ENCODE measurements at places on chromosomes 7 and 10.

- DNase-seq, result no peak
Observed at GRCh38 chr7:112908086-112908485, 117.9 kb upstream of the TMEM168 start.

GRCh38 chr7:157412021-157412443 is 75.2 kb downstream of the DNAJB6 start:
- peak; percentile 90 for DNase-seq

DNA sequence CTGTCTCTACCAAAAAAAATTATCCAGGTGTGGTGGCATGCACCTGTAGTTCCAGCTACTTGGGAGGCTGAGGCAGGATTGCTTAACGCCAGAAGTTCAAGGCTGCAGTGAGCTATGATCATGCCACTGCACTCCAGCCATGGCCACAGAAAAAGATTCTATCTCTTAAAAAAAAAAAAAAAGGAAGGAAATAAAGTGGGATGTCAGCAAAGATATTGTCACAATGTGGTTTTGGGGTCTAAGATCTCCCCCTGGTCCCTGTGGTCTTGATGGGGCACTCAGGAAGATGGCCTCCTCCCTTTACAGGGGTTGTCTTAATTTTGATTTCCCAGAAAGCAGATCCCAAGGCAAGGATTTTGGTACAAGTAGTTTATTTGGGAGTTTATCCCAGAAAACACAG is 7.4 kb upstream of the KAZALD1 start:
- DNase-seq, result no peak

DNA sequence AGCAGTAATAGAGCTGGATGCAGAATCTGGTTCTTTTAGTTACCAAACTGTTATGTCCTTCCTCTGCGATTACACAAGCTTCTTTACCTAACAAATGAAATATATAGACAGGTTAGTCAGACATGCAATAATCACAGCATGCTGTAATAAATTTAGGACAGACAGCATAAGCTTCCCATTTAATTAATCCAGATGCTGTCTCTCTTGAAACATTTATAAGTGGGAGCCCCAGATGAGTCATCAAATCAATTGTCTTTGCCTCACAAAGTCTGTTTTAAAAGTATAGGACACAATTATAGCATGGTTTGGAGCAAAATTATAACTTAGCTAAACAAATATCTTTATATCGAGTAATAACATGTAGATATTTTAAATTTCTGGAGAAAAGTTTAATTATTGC is 1.6 kb downstream of the CDNF start:
- DNase-seq, result no peak

- peak; percentile 27 for DNase-seq
Observed at GRCh38 chr7:82745117-82745516, 301.5 kb upstream of the CACNA2D1 start.

DNA sequence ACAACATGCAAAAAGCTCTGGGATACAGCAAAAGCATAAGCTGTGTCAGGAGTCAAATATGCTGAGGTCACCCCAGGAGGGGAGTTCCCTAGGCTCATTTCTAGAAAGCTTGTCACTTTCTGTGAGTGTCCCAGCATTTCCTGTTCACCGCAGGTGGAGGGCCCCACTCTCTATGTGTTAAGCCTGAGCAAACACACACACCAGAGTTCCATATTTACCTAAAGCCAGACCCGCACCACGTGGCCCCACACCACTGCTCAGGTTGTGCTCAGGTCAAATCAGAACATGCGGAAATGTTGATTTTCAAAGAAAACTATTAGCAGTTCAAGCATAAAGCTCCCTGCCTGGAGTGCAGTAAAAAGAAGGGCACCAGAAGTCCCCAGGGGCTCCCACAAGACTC is 259.6 kb upstream of the PPP2R2D start:
- no peak for DNase-seq

- no peak for DNase-seq
Observed at GRCh38 chr7:8228068-8228467, 33.9 kb downstream of the ICA1 start.

DNA sequence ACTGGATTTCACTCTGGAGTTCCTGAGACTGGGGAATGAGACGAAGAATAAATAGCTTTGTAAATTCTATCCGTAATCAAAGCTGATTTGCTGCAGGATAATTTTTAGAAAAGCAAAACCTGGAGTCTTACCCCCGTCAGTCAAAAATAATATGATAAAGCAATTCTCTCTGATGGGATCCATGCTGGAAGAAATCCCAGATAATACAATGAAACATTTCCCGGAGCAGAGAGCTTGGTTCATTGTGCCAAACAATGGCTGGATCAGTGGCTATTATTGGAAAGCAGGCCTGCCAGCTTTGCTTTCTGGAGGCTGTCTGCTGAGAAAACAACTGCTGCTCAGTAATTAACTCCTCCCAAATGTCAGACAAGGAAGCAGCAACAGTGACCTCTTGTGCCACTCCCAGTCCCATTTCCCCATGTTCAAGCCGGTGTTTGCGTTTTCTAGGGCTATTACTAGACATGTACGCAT is 609.4 kb upstream of the PCDH15 start:
- no peak for DNase-seq

DNA sequence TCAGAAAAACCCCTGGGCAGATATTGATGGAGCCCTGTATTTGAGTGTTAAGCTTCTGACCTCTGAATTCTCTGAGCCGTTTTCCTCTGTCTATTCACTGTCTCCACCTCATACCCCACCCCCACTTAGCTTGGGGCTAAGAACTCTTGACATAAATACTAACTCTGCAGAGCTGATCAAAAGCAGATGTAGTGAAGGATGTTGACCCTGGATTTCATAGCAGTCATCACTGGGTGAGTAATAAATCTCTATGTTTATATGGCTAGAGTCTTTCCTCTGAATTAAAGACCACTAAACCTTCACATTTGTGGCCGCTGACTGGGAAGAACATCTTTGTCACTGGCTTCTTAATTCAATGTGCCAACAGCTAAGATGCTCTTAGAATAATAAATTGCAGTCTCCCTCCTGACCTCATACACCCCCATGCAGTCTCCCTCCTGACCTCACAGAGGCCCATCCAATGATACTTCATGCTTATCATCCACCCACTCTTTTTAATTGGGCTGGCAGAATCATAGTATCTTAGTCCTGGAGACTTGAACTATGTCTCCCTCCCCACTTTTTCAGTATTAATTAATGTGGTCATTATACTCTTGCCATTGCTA is 78.0 kb upstream of the MACROH2A2 start:
- DNase-seq, result peak; percentile 77

- no peak for DNase-seq
Observed at GRCh38 chr10:124027031-124027611, 66.3 kb downstream of the CHST15 start.

DNA sequence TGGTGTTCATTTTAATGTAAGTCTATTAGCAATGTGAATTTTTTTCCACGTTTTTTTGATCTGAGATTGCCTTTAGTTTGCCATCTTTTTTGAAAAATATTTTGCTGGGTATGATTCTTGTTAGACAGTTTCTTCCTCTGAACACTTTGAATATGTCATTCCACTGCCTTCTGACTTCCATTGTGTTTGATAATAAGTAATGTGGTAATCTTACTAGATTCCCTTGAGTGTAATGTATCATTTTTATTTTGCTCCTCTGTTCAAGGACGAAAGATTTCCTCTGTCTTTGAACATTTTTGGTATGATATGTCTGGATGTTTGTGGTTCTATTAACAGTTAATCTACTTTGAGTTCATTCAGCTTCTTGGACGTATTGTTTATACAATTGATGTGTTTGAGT is 371.4 kb downstream of the SUGCT start:
- DNase-seq, result no peak

GRCh38 chr7:153408360-153409335 is 643.5 kb upstream of the DPP6 start:
- no peak for DNase-seq
